ENCODE measurements at places on chromosomes 4 and X.

DNA sequence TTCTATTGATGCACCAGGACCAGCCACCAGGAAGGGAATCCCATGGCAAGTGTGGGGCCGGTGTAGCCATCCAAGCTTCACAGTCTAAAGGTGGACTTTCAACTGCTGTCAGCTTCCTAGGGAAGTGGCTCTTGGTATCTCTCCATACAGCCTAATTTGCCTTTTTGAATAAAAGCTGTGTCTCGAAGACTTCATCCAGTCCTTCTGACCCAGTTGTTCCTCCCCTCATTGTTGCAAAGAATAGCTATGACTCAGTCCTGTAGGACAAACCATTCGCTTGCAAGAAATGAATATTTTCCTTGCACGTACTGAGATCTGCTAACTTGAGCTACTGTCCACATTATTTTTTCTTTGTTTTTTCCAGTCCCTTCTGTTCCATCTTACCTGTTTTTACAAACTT, 145.1 kb upstream of the CTSO start:
- H3K27ac ChIP-seq = no peak overlapping the region
- DNase-seq = no peak
- H3K4me3 ChIP-seq = no peak overlapping the region
- no peaks in the 10 kb centered on the region for H3K4me1 ChIP-seq
- no peaks in the 10 kb centered on the region for H3K36me3 ChIP-seq

GRCh38 chr4:136342666-136343065, 1189.6 kb downstream of the PCDH18 start:
- H3K4me3 ChIP-seq = no peak overlapping the region
- H3K4me1 ChIP-seq = no peaks in the 10 kb centered on the region
- H3K27me3 ChIP-seq = no peaks in the 10 kb centered on the region
- H3K36me3 ChIP-seq = no peaks in the 10 kb centered on the region

GRCh38 chrX:122252454-122252853, 931.6 kb upstream of the GRIA3 start:
- no peaks in the 10 kb centered on the region for H3K36me3 ChIP-seq
- H3K27me3 ChIP-seq = no peaks in the 10 kb centered on the region
- no peak overlapping the region for H3K4me3 ChIP-seq
- H3K27ac ChIP-seq = no peak overlapping the region
- H3K4me1 ChIP-seq = no peaks in the 10 kb centered on the region

GRCh38 chr4:7430368-7430964, 4.3 kb downstream of the PSAPL1 start:
- no peak overlapping the region for H3K27ac ChIP-seq
- no peaks in the 10 kb centered on the region for H3K36me3 ChIP-seq
- DNase-seq = peak; percentile 50
- H3K4me1 ChIP-seq = no peaks in the 10 kb centered on the region
- no peak overlapping the region for H3K4me3 ChIP-seq
- H3K27me3 ChIP-seq = no peaks in the 10 kb centered on the region

DNA sequence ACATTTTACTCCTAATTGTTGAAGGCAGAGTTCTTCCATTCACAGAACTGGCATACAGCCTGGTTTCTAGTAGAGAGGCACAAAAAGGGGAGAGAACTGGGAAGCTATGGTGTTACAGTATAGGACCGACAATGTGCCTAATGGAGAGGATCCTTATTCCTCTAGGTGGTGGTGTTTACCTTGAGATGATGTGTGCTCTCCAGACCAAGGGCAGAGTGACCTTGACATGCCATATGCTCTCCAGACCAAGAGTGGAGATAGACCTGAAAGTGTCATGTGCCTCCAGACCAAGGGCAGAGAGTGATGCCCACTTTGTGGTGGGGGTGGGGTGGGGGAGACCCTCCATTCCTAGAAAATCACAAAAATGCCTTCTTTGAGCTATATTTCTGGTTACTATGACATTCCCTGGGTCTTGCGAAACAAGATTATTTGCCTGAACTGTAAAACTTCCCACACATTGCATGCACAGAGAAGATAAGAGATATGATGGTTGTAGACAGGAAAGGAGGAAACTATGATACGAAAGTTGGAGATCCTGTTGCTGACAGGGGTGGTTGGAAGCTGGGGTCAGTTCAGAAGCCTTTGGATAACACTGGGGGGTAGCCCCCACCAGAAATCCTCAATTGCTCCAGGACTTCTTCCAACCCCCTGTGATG, 119.7 kb downstream of the TEX13C start:
- H3K36me3 ChIP-seq = no peaks in the 10 kb centered on the region
- H3K4me1 ChIP-seq = no peaks in the 10 kb centered on the region
- no peaks in the 10 kb centered on the region for H3K27me3 ChIP-seq
- no peak overlapping the region for H3K4me3 ChIP-seq

DNA sequence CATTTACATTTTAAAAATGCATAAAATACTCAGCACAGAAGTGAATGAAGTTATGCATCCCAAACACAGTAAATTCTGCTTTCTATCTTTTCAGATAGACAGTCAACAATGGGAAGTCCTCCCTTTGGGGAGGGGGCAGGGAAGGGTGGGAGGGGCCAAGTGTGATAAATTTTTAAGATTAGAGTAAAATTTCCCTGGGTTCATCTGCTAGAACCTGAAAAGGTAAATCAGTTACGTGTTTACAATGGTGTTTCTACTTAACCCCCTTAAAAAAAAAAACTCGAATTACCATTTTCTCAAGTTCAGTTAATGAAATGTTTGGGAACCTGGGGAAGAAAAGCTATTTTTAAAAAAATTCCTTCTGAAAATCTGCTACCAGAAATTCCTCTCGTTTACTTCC, 9.1 kb downstream of the PITX2 start:
- DNase-seq = no peak
- no peaks in the 10 kb centered on the region for H3K36me3 ChIP-seq
- H3K4me3 ChIP-seq = no peak overlapping the region
- peaks cover 96% of the 10 kb centered on the region for H3K27me3 ChIP-seq
- H3K27ac ChIP-seq = no peak overlapping the region

DNA sequence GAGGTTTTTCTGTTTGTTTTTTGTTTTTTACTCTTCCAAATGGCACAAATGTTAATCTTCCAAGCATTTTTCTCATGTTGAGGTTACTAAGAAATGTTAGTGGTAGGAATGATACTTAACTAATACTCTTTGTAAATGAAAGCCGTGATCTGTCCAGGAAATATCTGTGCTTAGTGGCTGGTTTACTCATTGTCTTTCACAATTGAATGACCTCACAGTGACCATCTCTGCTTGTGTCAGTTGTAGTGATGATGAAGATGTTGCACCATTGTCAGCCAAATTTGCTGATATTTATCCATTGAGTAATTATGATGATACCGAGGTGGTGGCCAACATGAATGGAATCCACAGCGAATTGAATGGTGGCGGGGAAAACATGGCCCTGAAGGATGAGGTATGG, 93.5 kb downstream of the TNIP2 start:
- no peak overlapping the region for H3K4me3 ChIP-seq
- H3K4me1 ChIP-seq = no peaks in the 10 kb centered on the region
- DNase-seq = no peak
- H3K27me3 ChIP-seq = no peaks in the 10 kb centered on the region

DNA sequence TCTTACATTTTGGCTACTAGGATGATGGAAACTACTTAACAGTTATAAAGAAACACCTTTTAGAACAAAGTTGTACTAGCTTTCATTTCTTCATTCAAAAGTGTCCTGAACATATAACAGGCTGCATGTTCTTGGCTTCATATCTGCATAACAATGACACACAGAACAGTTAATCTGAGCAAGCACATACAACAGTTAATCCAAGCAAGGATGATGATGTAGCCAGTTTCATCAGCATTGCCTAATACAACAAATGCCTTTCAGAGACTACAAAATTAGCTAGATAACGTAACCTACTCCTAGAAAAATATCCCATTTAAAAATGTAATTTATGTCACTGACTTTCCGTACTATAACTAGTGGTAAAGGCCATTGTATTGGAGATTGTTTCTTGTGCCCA, 182.1 kb downstream of the SCFD2 start:
- H3K27me3 ChIP-seq = no peaks in the 10 kb centered on the region
- H3K4me3 ChIP-seq = no peak overlapping the region
- no peaks in the 10 kb centered on the region for H3K36me3 ChIP-seq
- H3K4me1 ChIP-seq = no peaks in the 10 kb centered on the region
- H3K27ac ChIP-seq = no peak overlapping the region

DNA sequence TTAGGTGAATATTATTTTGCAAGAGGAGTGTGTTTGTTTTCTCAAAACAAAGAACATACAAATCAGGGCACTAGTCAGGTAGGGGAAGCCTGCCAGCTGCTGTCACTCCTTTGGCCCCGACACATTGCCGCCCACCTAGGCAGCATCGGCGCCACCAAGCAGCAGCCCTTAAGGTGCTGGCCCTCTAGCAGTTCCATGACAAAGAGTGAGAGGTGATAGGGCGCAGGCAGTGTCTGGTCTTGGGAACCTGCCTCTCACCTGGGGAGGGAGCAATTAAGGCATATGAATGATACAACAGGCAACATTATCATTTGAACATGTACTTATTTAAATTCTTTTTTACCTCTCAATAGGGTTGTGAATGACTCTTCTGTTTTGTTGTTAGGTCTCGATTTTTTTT, 135.1 kb downstream of the PLS3 start:
- H3K4me3 ChIP-seq = no peak overlapping the region
- H3K4me1 ChIP-seq = no peaks in the 10 kb centered on the region
- H3K36me3 ChIP-seq = no peaks in the 10 kb centered on the region
- no peak overlapping the region for H3K27ac ChIP-seq
- no peak for DNase-seq
- H3K27me3 ChIP-seq = peaks cover 57% of the 10 kb centered on the region

DNA sequence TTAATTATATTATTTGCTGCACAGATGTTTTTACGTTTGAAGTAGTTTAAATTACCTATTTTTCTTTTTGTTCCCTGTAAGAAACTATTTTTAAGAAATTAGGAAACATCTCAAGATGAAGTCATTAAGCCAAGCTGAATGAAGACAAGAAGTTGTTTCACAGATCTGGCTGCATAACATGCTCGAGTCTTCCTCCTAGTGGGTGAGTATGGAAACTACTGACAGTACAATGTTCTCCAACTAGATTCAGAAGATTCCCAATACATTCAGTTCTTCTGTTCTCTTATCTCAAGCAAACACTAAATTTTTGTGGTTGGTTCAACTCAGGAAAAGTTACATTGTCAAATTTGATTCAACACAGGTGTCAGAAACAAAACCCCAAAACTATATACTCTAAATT, 256.8 kb upstream of the VCX start:
- H3K4me3 ChIP-seq = no peak overlapping the region
- H3K27me3 ChIP-seq = no peaks in the 10 kb centered on the region
- no peak for DNase-seq
- no peaks in the 10 kb centered on the region for H3K4me1 ChIP-seq

DNA sequence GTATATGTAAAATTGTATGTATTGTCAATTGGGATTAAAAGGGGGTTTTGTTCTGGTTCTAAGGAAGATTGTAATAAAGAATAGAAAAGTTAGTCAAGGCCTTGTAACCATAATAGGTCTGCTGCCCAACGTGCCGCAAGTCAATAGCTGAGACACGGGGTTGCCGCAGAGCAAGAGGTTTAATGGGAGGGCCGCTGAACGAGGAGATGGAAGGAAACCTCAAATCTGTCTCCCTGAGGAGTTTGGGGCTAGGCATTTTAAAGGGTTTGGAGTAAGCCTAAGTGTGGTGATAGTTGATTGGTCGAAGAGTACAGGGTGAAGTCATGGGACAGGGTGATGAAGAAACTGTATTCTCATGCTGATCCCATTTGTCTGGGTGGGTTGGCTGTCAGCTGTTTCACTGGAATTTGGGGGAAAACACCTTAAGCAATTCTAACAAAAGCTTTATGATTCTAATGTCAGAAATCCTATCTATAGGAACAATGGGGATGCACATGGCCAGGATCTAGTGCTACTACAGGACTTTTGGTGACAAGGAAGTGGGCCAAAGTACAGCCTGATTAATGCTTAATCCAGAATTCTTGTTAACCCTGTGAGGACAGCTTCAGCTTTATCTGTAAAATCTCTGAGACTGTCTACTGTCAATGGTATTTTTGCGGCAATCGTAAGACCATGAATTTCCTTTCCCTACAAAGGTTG, 86.9 kb downstream of the RELL1 start:
- DNase-seq = no peak
- H3K4me3 ChIP-seq = no peak overlapping the region
- H3K27me3 ChIP-seq = no peaks in the 10 kb centered on the region
- H3K27ac ChIP-seq = no peak overlapping the region
- no peaks in the 10 kb centered on the region for H3K36me3 ChIP-seq

DNA sequence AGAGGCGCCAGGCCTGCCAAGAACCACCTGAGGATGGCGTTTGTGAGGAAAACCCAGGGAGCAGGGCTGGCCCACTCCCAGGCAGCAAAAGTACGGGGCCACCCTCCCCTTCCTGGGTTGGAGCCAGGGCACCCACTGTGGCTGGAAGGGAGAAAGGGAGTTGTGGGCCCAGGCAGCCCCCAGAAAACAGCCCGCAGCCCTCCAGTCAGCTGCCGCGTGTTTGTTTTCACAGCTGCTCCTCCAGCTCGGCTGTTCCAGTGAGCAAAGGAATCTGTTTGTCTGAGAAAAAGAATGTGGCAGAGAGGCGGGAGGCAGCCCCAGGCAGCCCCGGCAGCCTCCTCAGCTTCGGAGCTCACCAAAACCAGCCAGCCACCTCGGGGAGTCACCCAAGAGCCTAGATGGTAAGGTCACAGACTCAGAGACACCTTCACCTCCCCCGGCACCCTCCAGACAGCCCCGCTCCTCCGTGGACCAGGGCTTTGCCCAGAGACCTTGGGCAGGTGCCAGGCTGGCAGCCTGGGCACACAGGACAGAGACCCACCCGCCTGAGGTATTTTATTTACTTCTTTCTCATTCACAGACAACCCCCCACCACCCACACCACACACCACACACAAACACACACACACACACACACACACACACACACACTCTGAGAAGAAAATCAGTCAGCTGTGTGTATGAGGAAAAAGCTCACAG, 338.1 kb downstream of the BCOR start:
- no peaks in the 10 kb centered on the region for H3K36me3 ChIP-seq
- H3K4me1 ChIP-seq = no peaks in the 10 kb centered on the region
- H3K4me3 ChIP-seq = no peak overlapping the region
- H3K27me3 ChIP-seq = peaks cover 63% of the 10 kb centered on the region
- DNase-seq = peak; percentile 43
- peak overlapping the region; percentile 74 for H3K27ac ChIP-seq

DNA sequence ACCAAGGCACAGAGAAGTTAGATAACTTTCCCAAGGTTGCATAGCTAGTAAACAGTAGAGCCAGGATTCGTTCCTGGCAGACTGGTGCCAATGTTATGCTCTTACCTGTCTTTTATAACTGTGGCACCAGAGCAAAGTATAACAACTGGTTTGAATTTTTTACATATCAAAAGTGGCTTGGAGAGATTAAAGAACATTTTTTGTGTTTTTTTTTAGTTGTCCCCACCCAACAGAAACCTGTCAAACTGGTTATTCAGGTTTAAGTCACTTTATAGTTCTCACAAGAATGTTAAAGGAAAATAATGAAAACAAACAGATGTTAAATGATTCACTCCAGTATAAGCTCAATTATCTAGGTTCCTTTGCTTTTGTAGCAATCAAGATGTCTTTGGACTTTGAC, 15.6 kb upstream of the FAM47E start:
- DNase-seq = no peak
- no peaks in the 10 kb centered on the region for H3K27me3 ChIP-seq
- no peaks in the 10 kb centered on the region for H3K4me1 ChIP-seq
- H3K4me3 ChIP-seq = no peak overlapping the region

GRCh38 chr4:98862371-98862770, 66.6 kb downstream of the EIF4E start:
- H3K27me3 ChIP-seq = no peaks in the 10 kb centered on the region
- no peak for DNase-seq
- H3K36me3 ChIP-seq = no peaks in the 10 kb centered on the region
- H3K4me3 ChIP-seq = no peak overlapping the region
- no peaks in the 10 kb centered on the region for H3K4me1 ChIP-seq

All from breast epithelium (tissue), 4 donors.